ENCODE measurements at places on chromosomes 16 and 17. TPM values are rescaled to one million over a fixed set of nuclear protein-coding genes. Genes with fewer than 3 reads are reported as not detected.

SOST gene
- total RNA-seq = not detected

ANKS4B gene
- total RNA-seq = not detected

GINS2 gene
- 4.6 TPM for total RNA-seq

TMEM204 gene
- 19.3 TPM for total RNA-seq

DHRS7C gene
- 115 TPM for total RNA-seq

FADS6 gene
- 0.51 TPM for total RNA-seq

TANGO6 gene
- total RNA-seq = 13.4 TPM

SCIMP gene
- not detected for total RNA-seq

HID1 gene
- 12.3 TPM for total RNA-seq

CLEC18B gene
- 0.41 TPM for total RNA-seq

CACNA1G gene
- total RNA-seq = 10.4 TPM

EFCAB5 gene
- total RNA-seq = 0.41 TPM

WDR81 gene
- total RNA-seq = 19.4 TPM

ZG16 gene
- not detected for total RNA-seq

PABPN1L gene
- total RNA-seq = not detected

MYH11 gene
- total RNA-seq = 33.7 TPM

PRCD gene
- total RNA-seq = 0.31 TPM

CCL22 gene
- total RNA-seq = not detected

KRTAP16-1 gene
- not detected for total RNA-seq

APOBR gene
- total RNA-seq = 0.92 TPM

PER1 gene
- total RNA-seq = 83.3 TPM

KRT25 gene
- not detected for total RNA-seq

TNFSF12 gene
- 18.0 TPM for total RNA-seq

CD19 gene
- not detected for total RNA-seq

STARD3 gene
- 15.2 TPM for total RNA-seq

STX1B gene
- total RNA-seq = 0.92 TPM

SLC16A11 gene
- total RNA-seq = not detected

SPN gene
- 0.62 TPM for total RNA-seq

TPSD1 gene
- 0.51 TPM for total RNA-seq

TBC1D3G gene
- total RNA-seq = 0.41 TPM

LRRC75A gene
- 6.2 TPM for total RNA-seq

LLGL1 gene
- 26.0 TPM for total RNA-seq

CDT1 gene
- total RNA-seq = 12.2 TPM

HEATR9 gene
- not detected for total RNA-seq

SNAI3 gene
- 6.5 TPM for total RNA-seq

KRT23 gene
- total RNA-seq = 26.3 TPM

LDAF1 gene
- 205 TPM for total RNA-seq

EPOP gene
- total RNA-seq = not detected

KRTAP9-4 gene
- not detected for total RNA-seq

C17orf67 gene
- 1.0 TPM for total RNA-seq

CA5A gene
- not detected for total RNA-seq

PRR15L gene
- 4.9 TPM for total RNA-seq

SGSM2 gene
- total RNA-seq = 53.0 TPM

SSTR5 gene
- 0.72 TPM for total RNA-seq

TPSG1 gene
- total RNA-seq = not detected

SRL gene
- 445 TPM for total RNA-seq

TEKT5 gene
- total RNA-seq = 1.0 TPM

HYDIN gene
- 1.2 TPM for total RNA-seq

ITGA2B gene
- 3.8 TPM for total RNA-seq

KLHL10 gene
- total RNA-seq = 0.41 TPM

TBC1D28 gene
- total RNA-seq = not detected

ABCA9 gene
- total RNA-seq = 24.4 TPM

CMTM2 gene
- not detected for total RNA-seq

TBC1D26 gene
- not detected for total RNA-seq

BOLA2B gene
- total RNA-seq = 40.7 TPM

All from tongue (tissue), 3 donors.